ENCODE measurements at places on chromosomes 12 and 14.

DNA sequence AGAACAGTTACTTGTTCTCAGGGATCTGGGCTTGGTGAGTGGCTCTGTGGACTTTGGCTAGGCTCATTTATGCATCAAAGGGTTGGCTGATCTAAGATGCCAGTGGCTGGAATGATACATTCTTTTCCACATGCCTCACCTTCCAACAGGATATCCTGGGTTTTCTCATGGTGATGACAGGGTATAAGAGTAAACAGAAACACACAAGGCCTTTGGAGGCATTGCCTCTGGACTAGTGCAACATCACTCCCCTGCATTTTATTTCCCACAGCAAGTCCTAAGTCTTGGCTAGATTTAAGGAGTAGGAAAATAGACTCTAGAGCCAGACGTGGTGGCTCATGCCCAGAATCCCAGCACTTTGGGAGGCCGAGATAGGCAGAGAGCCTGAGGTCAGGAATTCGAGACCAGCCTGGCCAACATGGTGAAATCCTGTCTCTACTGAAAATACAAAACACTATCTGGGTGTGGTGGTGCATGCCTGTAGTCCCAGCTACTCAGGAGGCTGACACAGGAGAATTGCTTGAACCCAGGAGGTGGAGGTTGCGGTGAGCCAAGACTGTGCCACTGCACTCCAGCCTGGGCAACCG is 47.9 kb downstream of the RPH3A start:
- DNase-seq: peak; percentile 94

DNA sequence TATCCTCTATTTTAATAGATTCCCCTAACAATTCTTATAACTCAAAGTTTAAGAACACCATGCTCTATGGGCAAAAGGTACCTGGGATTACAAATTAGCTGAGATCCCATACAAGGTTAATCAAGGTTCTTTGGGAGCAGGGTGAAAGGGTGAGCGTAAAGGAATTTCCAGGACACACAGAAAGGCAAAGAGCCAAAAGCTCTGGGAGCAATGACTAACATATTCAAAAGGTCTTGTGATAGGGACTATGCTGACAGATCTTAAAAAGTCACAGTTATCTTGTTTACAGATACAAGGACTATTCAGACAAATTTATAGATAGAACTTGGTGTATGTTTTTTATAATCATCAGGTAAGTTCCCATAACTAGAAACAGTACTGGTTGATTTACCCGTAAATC is 19.5 kb upstream of the PPFIBP1 start:
- DNase-seq: peak; percentile 22

- DNase-seq: no peak
These were observed 33.7 kb upstream of the GNPNAT1 start for GRCh38 chr14:52825085-52825484.

DNA sequence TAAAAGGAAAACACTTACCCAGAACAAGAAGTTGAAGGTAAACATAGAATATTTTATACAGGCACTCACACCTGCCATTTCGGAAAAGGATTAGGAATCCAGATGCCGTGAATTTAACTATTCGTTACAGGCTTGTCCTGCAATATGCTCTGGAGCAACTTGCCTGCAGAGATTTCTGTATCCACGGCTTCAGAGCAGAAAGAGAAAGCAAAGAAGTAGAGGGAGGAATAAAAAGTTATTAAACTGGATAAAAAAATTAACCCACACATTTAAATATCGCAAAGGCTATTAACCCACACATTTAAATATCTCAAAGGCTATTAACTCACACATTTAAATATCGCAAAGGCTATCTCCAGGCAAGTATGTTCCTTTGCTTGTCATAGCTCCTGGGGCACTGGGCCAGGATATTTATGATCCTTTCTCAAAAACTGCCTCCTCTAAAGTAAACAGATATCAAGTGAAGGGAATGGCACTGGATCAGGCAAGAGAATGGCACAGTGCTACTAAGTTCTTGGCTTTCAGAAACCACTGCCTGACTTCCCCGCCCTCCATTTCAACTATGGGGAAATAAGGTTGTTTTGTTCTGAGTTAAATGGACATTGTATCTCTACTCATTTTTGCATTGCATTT is at the start of gene TSPAN8:
TSPAN8 (minus strand) TSS at position 399 of the 633 bp plus-strand sequence; CDS start at position 78, 321 bp downstream.
- no peak for DNase-seq

GRCh38 chr14:58501214-58501816 is 73.8 kb downstream of the KIAA0586 start:
- peak; percentile 80 for DNase-seq

DNA sequence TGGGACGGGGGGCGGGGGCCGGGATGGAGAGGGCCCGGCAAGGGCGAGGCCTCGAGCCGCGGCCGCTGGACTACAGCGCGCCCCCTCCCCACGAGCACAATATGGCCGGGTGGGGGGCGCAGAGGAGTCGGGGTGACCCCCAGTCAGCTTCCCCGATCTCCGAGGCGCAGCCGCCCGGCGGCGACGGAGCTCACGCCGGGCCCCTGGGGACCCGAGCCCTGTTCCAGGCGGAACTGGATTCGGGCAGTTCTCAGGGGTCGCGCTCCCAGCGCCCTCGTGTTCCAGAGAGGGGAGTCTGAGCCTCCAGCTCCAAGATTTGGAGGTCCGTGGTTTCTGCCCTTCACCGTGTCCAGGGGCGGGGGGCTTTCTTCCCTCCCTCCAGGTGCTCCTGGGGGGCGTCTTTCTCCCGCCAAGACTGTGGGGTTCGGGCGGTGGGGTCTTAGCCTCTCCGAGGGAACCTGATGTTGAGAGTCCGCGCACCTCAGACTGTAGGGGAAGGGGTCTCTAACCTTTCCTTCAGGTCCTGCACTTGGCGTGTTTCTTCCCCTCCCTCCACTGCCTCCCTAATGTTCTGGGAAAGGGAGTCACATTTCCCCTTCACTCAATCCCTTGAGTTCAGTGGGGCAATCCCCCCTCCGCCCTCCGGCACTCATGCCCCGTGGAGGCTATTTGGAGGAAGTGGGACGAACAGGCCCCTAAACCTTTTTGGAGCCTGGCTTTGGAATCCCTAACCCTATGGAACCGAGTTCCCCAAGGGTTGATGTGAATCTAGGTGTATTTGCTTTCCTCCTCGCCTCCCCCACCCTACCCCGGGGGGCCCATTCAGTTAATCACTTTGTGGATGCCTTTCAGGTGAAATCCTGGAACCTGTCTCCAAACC is 584 bp downstream of the ACVR1B start:
- no peak for DNase-seq

GRCh38 chr14:59585891-59586554 is 9.4 kb upstream of the CCDC175 start:
- DNase-seq: peak; percentile 92

DNA sequence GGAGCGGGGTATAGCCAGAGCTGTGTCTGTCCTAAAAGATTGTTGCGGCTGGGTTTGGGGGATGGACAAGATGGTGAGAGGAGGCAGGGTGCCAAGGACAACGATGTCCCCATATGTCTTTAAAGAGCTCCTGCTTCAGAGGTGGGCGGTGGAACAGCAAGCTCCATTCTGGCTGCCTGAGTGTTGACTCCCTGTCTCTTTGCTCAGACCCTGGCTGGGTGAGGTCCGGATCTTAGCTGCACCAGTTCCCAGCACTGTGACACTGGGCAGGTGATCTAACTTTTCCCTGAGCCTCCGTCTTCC is 8.3 kb upstream of the WSCD2 start:
- DNase-seq: no peak

DNA sequence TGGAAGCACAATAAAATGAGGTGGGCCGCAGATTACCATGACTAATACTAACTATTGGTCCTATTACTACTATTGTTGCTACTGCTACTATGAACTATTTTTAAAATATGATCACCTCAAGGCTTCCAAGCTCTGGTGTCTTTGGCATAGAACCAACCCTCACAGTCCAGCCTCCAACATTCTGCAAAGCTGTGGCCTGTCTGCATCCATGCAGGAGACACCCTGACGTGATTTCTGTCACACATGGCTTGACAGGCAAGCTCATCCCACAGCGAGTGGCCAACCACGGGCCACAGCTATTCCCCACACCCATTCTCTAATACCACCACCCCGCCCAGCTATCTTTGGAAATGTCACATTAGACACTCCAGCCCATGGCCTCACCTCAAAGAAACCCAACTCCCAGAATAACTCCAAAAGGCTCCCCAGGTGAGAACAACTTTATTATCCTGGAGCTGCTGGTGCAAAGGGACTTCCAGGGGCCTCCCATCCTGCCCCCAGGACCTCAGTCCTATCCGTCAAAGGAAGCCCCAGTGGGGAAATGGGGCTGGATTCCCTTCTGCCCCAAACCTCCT is 14.4 kb downstream of the ISCU start:
- DNase-seq: no peak

- DNase-seq: peak; percentile 76
These were observed 76.3 kb upstream of the RTL1 start for GRCh38 chr14:100979780-100980179.

DNA sequence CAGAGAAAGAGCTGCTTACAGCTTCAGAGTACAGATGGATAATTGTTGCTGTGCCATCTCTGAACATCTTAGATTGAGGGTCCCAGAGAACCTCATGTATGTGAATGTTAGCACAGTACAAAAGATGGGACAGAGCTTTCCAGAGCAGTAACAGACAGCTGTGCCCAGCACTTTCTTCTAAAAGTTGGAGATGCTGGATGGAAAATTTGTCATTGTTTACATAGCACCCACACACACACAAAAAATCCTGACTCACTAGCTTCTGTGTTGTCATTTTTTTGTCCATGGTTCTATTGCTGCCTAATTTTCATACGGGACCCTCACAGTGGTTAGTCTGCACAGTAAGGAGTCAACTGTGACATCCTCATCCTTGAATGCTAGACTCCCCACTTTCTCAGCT is 374.7 kb downstream of the DIO2 start:
- no peak for DNase-seq

DNA sequence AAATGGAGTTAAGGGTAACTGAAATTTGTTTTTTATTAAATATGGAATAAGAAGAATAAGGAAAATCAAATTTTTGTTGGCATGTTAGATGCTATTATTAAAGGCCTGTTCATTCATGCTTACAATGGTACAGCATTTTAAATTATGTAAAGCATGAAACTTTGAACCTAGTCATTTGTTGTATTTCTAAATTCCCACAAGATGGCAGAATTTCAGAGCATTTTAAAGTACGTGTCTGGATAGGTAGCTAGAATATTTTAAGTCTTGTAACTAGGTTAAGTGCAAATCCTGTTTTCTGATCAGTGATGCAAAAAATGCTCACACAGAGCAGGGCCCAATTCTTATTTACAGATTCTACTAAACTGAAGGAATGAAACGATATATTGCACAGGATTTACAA is 585.6 kb upstream of the MIS18BP1 start:
- no peak for DNase-seq

DNA sequence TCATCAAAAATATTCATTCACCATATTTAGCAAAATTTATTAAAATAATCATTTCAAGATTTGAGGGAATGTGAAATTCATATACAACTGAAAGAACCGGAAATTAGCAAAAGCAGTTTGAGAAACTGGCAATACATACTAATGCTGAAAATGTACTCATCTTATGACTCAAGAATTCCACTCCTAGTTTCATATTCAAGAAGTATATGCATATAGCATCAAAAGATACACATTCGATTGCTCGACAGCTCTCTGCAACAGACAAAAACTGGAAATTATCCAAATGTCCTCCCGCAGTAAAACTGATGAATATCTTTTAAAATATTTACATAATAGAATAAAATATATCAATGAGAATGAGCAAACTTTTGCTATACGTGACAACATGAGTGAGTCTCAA is 189.2 kb upstream of the MGAT4C start:
- DNase-seq: no peak

DNA sequence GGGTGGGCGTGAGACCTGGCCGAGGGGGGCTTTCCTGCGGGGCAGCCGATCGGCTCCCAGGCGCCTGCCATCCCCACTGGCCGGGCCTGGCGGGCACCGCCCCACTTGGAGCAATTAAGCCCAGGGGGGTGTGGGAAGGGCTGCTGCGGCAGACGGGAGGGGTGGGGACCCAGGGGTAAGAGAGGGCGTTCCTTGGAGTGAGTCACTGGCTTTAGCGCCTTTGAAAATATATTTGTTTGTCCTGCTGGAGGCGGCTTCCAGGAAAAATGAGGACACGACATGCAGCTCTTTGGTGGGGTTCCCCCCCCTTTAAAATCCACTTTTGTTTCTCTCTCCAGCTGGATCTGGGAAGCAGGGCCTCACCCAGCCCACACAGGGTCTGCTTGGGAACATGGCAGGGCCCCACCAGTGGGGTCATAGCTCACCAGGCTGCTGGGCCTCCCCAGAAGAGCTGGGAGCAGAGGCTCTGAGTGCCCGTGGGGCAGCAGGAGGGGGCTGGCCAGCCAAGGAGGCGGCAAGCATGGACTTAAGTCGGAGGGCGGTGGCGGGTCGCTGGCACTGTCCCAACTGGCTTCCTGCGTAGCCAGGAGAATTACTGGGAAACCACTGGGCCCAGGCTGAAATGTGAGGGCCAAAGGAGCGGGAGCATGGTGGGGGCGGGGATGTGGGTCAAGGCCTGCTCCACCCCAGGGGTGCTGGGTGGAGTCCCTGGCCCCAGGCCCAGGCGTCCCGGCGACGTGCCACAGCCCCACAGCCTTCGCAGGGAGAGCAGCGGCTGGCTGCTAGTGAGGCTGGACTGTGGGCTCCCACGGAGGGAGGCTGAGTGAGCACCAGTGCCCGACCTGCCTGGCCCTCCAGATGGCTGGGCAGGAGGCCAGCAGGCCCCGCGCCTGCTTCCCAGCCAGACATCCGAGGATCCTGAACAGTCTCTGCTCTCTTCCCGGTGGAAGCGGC is 128.0 kb downstream of the RFLNA start:
- peak; percentile 93 for DNase-seq

All from amniotic epithelial cell (primary cell).